ENCODE measurements at places on chromosomes 6 and 20.

DNA sequence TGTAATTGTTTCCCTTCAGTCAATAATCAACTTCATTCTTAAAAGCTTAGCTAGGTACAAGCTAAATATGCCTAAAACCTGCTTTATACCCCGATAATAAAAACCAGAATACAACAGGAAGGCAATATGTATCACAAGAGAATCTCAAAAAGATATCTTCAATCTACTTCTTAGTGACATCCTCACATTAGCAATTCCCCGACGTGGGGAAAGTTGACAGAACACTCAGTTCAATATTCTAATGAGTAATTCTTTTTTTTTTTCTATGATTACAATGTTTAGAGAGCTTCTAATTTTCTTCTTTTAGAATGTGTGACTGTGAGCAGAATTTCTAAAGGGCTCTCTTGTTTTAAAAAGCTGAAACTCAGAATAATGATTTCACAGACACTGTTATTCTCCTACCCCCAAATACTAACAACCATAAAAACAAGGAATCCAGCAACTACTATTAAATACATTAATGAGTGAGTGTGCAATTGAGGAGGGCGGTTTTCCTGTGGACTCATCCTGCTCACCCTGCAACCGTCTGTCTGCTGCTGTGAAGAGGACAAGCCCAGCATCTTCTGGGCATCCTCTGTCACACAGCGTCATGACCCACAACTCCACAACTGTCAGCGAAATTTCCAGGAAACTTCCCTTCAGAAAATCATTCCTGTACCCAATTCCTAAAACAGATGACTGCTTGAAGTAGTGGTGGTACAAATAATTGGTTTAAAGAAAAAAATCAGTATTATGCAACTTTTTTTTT is 68.1 kb downstream of the DTNBP1 start:
- DNase-seq, result no peak

DNA sequence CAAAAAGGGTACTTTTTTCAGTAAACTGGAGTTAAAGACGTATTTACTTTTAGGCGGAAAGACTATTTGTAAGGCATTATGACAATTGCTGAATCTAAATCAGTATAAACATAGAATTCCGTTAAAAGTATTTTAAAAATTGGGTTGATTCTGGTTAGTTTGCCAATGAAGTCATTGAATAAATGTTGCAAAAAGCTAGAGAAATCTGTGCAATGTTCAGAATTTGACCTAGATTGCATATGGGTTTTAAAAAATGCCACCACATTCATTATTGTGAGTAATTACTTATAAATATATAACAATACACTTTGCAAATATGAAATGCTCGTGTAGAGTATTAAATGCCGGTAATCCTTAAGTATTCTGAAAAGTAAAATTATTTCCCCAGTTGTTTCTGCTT is 116.5 kb upstream of the EEF1E1 start:
- DNase-seq, result no peak

GRCh38 chr6:113920663-113921267 is 50.2 kb downstream of the HDAC2 start:
- no peak for DNase-seq

GRCh38 chr6:52632011-52632410 is 38.9 kb upstream of the TMEM14A start:
- no peak for DNase-seq

- DNase-seq, result no peak
Measured at GRCh38 chr20:8964959-8965562, 103.8 kb upstream of the PLCB4 start.

DNA sequence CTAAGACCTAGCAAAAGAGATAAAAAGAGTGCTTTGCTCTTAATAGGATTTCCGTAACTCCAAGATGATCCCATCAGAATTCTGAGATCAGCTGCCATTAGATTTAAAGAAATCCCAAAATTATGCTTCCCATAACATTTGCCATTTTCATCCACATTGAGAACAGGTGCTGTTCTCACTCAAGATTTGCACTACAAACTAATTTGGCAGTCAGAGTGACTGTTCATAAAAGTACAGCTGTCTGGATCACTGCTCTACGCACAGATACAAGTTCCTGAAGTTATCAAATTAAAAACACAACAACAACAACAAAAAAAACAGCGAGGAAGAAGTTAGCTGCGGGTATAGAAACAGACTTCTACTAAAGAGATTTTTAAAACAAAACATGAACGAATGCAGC is 58.1 kb downstream of the ASCC3 start:
- DNase-seq, result no peak

- DNase-seq, result no peak
Measured at GRCh38 chr6:40075056-40075590, 140.9 kb upstream of the MOCS1 start.

DNA sequence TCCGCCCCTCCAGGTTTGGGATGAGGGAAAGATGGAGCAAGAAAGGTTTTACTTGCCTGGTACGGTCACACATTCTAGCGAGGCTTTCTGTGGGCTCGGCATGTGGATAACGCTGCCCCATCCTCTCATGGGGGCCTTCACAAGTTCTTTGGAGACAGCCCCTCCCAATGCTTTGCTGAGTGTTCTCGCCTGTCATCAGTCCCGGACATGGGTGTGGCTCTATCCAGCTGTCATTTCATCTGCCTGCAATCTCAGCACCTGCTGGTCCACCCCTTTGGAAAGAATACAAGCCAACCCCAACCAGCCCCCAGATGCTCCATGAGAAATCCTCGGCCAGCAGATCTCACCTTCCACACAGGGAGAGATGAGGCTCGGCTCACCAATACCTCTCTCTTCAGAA is 30.3 kb upstream of the MDGA1 start:
- DNase-seq, result no peak

DNA sequence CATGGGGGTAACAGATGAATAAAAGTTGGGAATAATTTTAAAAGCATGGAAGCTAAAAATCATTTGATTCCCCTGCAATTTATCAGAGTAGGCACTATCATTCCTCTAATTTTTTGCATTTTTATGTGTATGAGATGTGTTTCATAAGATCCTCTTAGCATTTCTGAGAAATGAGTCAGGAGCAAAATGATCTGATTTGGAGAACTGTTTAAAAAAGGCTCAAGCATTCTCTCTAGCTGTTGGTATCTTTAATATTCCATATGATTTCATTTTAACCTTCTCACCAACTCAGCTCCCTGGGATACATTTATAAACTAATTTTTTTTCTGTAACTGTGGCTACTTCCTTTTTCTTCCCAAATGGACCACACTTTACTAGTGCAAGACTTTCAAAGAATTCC is 60.9 kb downstream of the MCHR2 start:
- DNase-seq, result no peak

- no peak for DNase-seq
Measured at GRCh38 chr6:167746975-167747374, 79.7 kb upstream of the AFDN start.

- DNase-seq, result no peak
Measured at GRCh38 chr6:115902436-115902835, 158.3 kb downstream of the FRK start.

- no peak for DNase-seq
Measured at GRCh38 chr6:151002057-151002450, 136.6 kb downstream of the MTHFD1L start.

Data from SK-N-DZ (cell line).